Vagina (tissue), 2 donors: ENCODE measurements at places on chromosomes 5 and 9. TPM values are rescaled to one million over a fixed set of nuclear protein-coding genes. Genes with fewer than 3 reads are reported as not detected.

TSSK1B gene
- total RNA-seq, result 1.2 TPM

OCLN gene
- 12.8 TPM for total RNA-seq

TDRD7 gene
- 13.5 TPM for total RNA-seq

SPATA31A3 gene
- not detected for total RNA-seq

PCA3 gene
- total RNA-seq, result not detected

FBP2 gene
- not detected for total RNA-seq

WNK2 gene
- total RNA-seq, result 24.8 TPM

GRCh38 chr5:76455531-76456133, 52.5 kb downstream of the IQGAP2 start:
- DNase-seq, result no peak
- H3K27ac ChIP-seq, result no peak overlapping the region
- H3K27me3 ChIP-seq, result no peaks in the 10 kb centered on the region
- no peaks in the 10 kb centered on the region for H3K36me3 ChIP-seq
- H3K4me3 ChIP-seq, result no peak overlapping the region
- H3K4me1 ChIP-seq, result no peaks in the 10 kb centered on the region

DNA sequence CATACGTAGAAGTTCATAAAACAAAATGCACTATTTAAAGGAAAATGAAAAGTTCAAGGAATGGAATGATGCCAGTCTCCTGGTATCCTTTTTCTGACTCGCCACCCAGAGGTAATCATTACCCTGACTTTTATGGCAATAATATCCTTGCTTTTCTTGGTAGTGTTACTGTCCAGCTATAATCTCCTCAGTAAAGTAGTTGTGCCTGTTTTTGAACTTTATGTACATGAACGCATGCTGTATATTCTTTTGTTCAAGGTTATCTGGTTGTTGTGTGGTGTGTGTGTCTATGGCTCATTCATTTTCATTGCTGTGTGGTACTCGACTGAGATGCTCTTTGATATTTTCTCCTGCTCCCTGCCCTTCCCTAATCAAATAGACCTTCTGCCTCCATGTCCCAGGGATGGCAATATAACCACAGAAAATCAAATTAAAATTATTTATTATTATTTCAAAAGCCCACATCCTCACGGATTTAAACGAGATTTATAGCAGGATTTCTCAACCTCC, 29.2 kb upstream of the FBP1 start:
- no peak for DNase-seq
- H3K4me3 ChIP-seq, result no peak overlapping the region
- no peaks in the 10 kb centered on the region for H3K36me3 ChIP-seq
- peaks cover 5% of the 10 kb centered on the region for H3K4me1 ChIP-seq
- no peaks in the 10 kb centered on the region for H3K27me3 ChIP-seq
- H3K27ac ChIP-seq, result no peak overlapping the region

DNA sequence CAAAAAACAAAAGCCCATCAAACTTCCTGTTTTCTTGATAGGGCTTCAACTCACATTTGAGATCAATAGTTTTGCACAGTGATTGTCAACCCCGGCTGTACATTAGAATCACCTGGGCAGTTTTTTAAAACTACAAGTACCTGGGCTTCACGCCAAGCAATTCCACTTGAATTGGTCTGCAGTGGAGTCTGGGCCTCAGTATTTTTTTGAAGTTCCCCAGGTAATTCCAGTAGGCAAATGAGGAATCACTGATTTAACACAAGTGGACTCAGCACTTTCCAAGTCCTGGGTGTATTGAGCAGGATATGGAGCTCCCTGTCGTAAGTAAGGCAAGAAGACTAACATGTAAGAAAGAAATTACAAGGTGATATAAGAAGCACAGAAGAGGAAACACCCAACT, 14.8 kb upstream of the SMIM15 start:
- no peaks in the 10 kb centered on the region for H3K36me3 ChIP-seq
- no peaks in the 10 kb centered on the region for H3K27me3 ChIP-seq
- DNase-seq, result no peak
- no peak overlapping the region for H3K4me3 ChIP-seq
- no peak overlapping the region for H3K27ac ChIP-seq

DNA sequence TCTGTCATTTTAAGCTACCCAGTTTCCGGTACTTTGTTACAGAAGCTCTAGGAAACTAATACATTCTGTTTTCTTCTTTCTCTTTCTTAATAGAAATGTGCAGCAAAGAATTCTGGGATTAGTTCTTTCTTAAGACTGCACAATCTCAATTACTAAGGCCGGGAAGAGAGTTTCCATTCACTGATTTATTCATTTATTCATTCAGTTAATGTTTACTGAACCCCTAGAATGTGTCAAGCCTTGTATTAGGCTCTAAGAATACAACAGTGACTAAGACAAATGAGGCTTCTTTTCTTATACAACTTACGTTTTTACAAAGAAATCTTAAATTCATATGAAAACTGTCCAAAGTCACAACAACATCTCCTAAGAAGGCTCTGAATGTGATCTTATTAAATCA, 27.5 kb upstream of the THG1L start:
- H3K27ac ChIP-seq, result no peak overlapping the region
- no peaks in the 10 kb centered on the region for H3K4me1 ChIP-seq
- H3K36me3 ChIP-seq, result no peaks in the 10 kb centered on the region
- H3K4me3 ChIP-seq, result no peak overlapping the region
- DNase-seq, result no peak

- no peaks in the 10 kb centered on the region for H3K36me3 ChIP-seq
- peaks cover 49% of the 10 kb centered on the region for H3K4me1 ChIP-seq
- no peaks in the 10 kb centered on the region for H3K27me3 ChIP-seq
- H3K4me3 ChIP-seq, result no peak overlapping the region
- no peak for DNase-seq
- no peak overlapping the region for H3K27ac ChIP-seq
Observed at GRCh38 chr9:137670391-137671195, 51.8 kb downstream of the EHMT1 start.

- no peak for DNase-seq
- H3K4me1 ChIP-seq, result peaks cover 13% of the 10 kb centered on the region
- no peak overlapping the region for H3K27ac ChIP-seq
- no peaks in the 10 kb centered on the region for H3K27me3 ChIP-seq
- H3K36me3 ChIP-seq, result no peaks in the 10 kb centered on the region
- no peak overlapping the region for H3K4me3 ChIP-seq
Observed at GRCh38 chr5:173829826-173830225, 58.3 kb upstream of the CPEB4 start.

DNA sequence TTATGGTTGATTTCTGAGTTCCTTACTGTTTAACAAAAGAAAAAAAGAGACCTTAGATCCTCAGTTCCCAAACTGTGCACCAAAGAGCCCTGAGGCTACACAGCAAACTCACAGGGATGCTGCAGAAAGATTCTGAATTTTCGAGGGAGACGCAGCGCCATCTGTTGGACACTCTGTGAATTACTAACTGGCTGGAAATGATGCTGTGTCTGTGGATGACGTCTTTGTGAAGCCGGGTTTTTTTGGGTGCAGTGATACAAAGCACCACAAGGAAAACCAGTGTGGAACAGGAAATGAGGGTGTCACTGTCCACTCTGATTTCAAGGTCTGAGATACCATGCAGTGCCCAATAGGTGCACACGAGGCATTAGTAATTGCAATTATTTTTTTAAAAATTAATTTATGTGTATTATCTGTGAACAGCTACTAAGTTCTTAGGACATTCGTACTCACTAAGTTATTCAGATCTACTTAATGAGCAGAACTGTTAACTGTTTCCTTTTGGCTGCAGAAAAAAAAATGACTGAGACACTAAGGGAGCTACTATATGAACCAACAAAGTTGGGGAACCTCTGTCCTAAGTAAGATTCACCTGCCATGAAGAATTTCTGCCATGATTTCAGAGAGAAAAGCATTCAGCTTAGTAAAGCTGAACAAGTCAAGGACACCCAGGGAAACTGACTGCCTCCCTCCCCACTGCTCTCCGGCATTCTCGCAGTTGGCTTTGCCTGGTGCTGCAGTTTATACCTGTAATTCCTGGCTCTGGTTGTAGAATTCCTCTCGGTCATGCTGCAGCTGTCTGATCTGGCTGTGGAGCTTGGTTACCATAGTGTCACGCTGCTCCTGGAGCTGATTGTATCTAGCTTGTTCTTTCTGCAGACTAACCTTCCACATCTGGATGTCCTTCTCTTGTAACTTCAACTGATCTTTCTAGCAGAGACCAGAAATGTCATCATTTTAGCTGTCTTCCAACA, 23.4 kb downstream of the SPACA9 start:
- no peaks in the 10 kb centered on the region for H3K4me1 ChIP-seq
- no peak overlapping the region for H3K27ac ChIP-seq
- no peak for DNase-seq
- peaks cover 54% of the 10 kb centered on the region for H3K36me3 ChIP-seq
- H3K27me3 ChIP-seq, result no peaks in the 10 kb centered on the region

- no peaks in the 10 kb centered on the region for H3K27me3 ChIP-seq
- no peaks in the 10 kb centered on the region for H3K36me3 ChIP-seq
- H3K4me3 ChIP-seq, result no peak overlapping the region
- H3K27ac ChIP-seq, result no peak overlapping the region
Observed at GRCh38 chr5:137738947-137739346, 3.1 kb upstream of the KLHL3 start.

GRCh38 chr9:27125030-27125429, 16.0 kb downstream of the TEK start:
- H3K27ac ChIP-seq, result no peak overlapping the region
- no peaks in the 10 kb centered on the region for H3K27me3 ChIP-seq

DNA sequence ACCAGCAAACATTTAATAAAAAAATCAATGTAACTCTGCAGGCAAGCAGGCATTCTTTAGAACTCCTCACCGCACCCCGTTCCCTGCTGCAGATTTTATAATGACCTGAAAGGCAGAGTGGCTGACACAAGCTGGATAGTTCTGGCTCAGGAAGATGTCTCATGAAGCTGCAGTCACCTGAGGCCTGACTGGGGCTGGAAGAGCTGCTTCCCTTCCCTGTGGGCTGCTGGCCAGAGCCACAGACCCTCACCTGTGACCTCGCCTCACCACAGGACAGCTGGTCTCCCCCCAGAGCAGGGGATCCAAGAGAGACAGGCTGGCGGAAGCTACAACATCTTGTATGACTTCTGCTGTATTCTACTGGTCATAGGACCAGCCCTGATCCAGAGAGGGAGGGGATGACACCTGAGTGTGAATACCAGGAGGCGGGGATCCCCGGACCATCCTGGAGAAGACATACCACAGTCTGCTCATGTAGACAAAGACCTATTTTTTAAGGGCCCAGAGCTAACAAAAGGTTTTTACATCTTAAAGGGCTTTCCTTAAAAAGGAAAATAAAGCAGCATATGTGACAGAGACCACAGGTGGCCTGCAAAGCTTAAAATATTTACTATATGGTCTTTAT, 43.9 kb downstream of the RAPGEF1 start:
- no peaks in the 10 kb centered on the region for H3K36me3 ChIP-seq
- H3K4me1 ChIP-seq, result peaks cover 71% of the 10 kb centered on the region
- H3K4me3 ChIP-seq, result no peak overlapping the region
- H3K27me3 ChIP-seq, result no peaks in the 10 kb centered on the region
- no peak overlapping the region for H3K27ac ChIP-seq

GRCh38 chr9:90900130-90900529, 98.5 kb downstream of the SYK start:
- peaks cover 16% of the 10 kb centered on the region for H3K4me1 ChIP-seq
- H3K27me3 ChIP-seq, result no peaks in the 10 kb centered on the region
- DNase-seq, result no peak
- H3K27ac ChIP-seq, result no peak overlapping the region
- no peaks in the 10 kb centered on the region for H3K36me3 ChIP-seq
- H3K4me3 ChIP-seq, result no peak overlapping the region

GRCh38 chr9:119697996-119698395, 328.8 kb upstream of the BRINP1 start:
- H3K36me3 ChIP-seq, result no peaks in the 10 kb centered on the region
- no peaks in the 10 kb centered on the region for H3K27me3 ChIP-seq
- no peak for DNase-seq
- no peak overlapping the region for H3K27ac ChIP-seq

GRCh38 chr5:141507387-141508091, 18.7 kb downstream of the PCDHGC5 start:
- H3K36me3 ChIP-seq, result peaks cover 25% of the 10 kb centered on the region
- peaks cover 48% of the 10 kb centered on the region for H3K4me1 ChIP-seq
- DNase-seq, result no peak
- no peaks in the 10 kb centered on the region for H3K27me3 ChIP-seq
- H3K4me3 ChIP-seq, result peak overlapping the region; percentile 42

DNA sequence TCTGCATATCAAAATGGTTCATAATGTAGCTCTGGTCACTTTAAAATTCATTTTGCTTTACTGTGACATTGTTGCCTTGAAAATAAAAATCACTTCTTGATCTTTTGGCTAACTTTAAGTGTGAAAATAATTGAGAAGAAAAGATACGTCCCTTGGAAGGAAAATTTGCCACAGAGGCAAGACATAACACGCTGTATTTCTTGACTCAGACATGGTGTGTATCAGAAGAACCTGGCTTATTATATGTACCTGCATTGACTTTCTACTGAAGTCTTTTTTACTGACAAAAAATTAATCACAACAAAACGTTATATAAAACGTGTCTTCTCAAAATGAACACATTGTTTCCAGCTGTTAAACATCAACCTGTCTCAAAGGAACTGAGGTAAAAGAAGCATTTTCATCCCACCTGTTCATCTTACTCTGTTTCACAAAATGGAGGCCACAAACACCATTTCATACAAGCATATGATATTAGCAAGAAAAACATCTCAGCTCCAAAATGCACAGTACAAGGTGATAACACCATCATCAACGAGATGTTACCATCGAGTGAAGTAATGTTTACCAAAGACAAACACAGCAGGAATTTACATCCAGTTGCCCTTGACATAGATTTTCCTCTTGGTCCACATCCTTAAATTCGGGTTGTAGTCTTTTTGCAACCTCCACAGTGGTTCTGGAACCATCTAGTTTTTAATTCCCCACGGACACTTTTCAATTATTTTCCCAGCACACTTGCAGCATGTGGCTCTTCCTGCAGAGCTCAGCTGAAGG, 179.9 kb downstream of the GLIS3 start:
- peaks cover 19% of the 10 kb centered on the region for H3K4me1 ChIP-seq
- no peak for DNase-seq
- H3K27me3 ChIP-seq, result no peaks in the 10 kb centered on the region
- no peaks in the 10 kb centered on the region for H3K36me3 ChIP-seq

DNA sequence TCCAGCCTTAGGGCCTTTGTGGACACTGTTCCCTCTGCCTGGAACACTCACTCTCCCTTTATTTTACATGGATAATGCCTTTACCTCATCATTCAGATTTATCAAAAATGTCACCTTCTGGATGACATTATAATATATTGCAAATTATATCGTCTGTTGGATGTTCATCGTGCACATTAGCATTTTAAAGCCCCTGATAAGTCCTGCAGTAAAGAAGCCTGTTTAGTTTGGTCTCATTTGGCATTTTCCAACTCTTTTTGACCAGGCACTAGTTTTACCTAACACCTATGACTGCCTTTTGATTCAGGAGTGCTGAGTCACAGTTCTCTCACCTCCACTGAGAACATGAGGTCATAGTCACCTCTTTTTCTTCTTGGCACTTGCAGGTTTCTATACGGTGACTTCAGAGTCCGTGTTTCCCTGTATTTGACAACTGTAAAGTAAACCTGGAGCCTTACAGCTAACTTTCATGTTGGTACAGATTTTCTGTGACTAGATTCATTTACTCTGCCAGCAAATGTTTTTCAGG, 57.7 kb upstream of the STC2 start:
- no peaks in the 10 kb centered on the region for H3K36me3 ChIP-seq
- no peaks in the 10 kb centered on the region for H3K27me3 ChIP-seq
- H3K27ac ChIP-seq, result no peak overlapping the region
- peak; percentile 37 for DNase-seq

- H3K36me3 ChIP-seq, result no peaks in the 10 kb centered on the region
- no peaks in the 10 kb centered on the region for H3K27me3 ChIP-seq
- no peak overlapping the region for H3K4me3 ChIP-seq
- no peaks in the 10 kb centered on the region for H3K4me1 ChIP-seq
- no peak overlapping the region for H3K27ac ChIP-seq
Observed at GRCh38 chr9:27749838-27750237, 176.6 kb upstream of the C9orf72 start.

GRCh38 chr5:144857454-144857853, 686.8 kb downstream of the KCTD16 start:
- no peaks in the 10 kb centered on the region for H3K27me3 ChIP-seq
- H3K27ac ChIP-seq, result no peak overlapping the region
- no peaks in the 10 kb centered on the region for H3K4me1 ChIP-seq
- no peaks in the 10 kb centered on the region for H3K36me3 ChIP-seq
- H3K4me3 ChIP-seq, result no peak overlapping the region
